ENCODE measurements at places on chromosomes 13 and 19. TPM values are rescaled to one million over a fixed set of nuclear protein-coding genes. Genes with fewer than 3 reads are reported as not detected.

DNA sequence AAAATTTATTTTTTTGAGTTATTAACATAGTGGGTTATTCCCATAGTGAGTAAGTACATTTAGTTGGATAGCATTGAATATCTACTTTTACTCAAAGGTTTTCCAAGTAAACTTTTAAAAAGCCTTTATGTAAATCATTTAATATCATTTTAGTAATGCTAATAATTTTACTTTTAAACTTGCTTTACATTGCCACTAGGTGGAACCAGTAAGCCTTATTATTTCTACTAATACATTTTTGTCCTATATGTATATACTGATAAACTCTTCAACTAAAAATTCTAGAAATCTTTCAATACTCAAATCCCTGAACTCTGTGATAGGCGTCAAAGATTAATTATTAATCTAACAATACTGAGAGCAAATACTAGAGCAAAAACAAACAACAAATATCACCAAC lies 1709.2 kb upstream of the PCDH20 start:
- no peak overlapping the region for H3K4me3 ChIP-seq
- H3K36me3 ChIP-seq = no peaks in the 10 kb centered on the region
- no peaks in the 10 kb centered on the region for H3K4me1 ChIP-seq
- no peak for DNase-seq
- no peaks in the 10 kb centered on the region for H3K27me3 ChIP-seq
- no peak overlapping the region for H3K27ac ChIP-seq

DNA sequence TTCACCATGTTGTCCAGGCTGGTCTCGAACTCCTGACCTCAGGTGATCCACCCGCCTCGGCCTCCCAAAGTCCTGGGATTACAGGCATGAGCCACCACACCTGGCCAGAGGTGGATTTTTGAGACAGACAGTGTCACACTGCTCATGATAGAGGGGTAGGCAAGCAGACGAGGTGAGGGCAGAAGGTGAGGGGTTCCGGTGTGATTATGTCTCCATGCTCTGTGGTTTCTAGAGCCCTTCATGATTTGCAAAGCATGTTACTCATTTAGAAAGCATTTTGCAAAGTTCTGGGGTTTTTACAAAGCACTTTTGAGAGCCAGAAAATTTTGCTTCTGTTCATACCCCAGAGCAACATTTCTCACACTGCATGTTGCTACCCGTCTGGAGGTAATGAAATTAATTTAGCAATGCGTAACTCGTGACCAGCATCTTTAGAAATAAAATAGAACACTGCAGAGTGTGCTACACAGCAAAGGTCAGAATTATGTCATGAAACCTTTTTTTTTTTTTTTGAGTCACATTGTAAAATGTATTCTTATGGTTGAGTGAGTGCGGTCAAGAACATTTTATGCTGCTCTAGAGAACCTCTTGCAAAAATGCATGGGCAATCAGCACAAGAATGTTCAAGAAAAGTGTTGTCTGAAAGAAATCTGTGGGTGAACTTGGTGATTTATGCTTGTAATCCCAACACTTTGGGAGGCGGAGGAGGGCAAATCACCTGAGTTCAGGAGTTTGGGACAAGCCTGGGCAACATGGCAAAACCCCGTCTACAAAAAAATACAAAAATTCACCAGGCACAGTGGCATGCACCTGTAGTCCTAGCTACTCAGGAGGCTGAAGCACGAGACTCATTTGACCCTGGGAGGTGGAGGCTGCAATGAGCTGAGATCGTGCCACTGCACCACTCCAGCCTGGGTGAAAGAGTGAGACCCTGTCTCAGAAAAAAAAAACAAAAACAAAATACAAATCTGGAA lies 58.0 kb downstream of the MAP4K1 start:
- H3K4me1 ChIP-seq = no peaks in the 10 kb centered on the region
- no peaks in the 10 kb centered on the region for H3K36me3 ChIP-seq
- H3K27ac ChIP-seq = no peak overlapping the region
- no peaks in the 10 kb centered on the region for H3K27me3 ChIP-seq
- no peak for DNase-seq
- H3K4me3 ChIP-seq = no peak overlapping the region

DNA sequence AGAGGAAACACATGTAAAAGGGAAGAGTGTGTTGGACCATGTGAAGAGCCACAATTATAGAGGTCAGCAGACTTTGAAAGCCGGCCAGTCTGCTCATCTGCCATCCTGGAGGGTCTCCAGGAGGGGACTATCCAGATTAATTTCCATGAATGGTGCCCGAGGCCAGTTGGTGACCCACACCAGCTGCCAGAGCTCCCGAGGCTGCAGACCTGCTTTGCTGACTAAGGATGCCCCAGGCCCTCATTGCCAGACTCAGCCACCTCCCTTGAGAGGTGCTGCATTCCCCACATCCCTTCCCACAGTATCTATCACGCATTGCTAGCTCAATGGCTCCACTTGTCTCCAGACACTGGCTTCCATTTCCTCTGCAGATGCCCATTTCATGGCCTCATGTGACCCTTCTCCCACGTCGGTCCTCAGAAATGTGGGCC lies 110.3 kb downstream of the NALCN start:
- no peaks in the 10 kb centered on the region for H3K27me3 ChIP-seq
- H3K27ac ChIP-seq = peak overlapping the region; percentile 66
- no peaks in the 10 kb centered on the region for H3K36me3 ChIP-seq

DNA sequence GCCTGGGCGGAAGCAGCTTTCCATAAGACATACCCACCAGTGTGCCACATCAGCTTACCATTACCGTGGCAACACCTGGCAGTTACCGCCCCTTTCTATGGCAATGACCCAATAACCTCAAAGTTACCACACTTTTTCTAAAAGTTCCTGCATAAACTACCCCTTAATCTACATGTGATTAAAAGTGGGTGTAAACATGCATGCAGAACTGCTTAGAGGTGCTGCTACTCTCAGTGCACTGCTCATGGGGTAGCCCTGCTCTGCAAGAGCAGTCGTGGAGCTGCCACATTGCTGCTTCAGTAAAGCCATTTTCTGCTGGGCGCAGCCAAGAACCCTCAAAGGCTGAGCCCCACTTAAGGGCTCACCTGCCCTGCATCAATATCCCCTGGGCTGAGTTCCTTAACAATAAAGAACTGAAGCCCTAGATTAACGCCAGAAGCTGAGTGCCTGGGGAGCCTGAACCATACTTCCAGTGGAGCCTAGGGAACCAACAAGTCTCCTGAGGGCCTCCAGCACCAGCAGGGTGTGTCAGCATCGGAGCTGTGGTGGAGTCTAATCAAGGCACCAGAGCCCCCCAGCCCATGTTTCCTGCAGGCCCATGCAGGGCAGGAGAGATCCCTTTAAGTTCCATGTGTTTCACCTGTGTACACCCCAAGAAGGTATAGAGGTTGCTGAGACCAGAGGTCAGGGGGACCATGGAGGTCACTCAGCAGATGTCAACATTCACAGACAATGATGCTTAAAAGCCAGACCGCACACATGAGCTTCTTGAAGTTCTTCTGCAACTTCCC lies 1198.1 kb downstream of the UQCRFS1 start:
- no peaks in the 10 kb centered on the region for H3K4me1 ChIP-seq
- DNase-seq = no peak
- H3K36me3 ChIP-seq = no peaks in the 10 kb centered on the region
- H3K27ac ChIP-seq = no peak overlapping the region

ZNF552 gene
- total RNA-seq = 9.6 TPM
